Stimulated activated CD8-positive, alpha-beta memory T cell treated with anti-CD3 and anti-CD28 coated beads, Interleukin-2, amount 100 ng/mL, for 48 hours (primary cell): ENCODE measurements at places on chromosomes 1 and 21.

- no peak for DNase-seq
Measured at GRCh38 chr1:112687361-112687760, 12.9 kb downstream of the MOV10 start.

DNA sequence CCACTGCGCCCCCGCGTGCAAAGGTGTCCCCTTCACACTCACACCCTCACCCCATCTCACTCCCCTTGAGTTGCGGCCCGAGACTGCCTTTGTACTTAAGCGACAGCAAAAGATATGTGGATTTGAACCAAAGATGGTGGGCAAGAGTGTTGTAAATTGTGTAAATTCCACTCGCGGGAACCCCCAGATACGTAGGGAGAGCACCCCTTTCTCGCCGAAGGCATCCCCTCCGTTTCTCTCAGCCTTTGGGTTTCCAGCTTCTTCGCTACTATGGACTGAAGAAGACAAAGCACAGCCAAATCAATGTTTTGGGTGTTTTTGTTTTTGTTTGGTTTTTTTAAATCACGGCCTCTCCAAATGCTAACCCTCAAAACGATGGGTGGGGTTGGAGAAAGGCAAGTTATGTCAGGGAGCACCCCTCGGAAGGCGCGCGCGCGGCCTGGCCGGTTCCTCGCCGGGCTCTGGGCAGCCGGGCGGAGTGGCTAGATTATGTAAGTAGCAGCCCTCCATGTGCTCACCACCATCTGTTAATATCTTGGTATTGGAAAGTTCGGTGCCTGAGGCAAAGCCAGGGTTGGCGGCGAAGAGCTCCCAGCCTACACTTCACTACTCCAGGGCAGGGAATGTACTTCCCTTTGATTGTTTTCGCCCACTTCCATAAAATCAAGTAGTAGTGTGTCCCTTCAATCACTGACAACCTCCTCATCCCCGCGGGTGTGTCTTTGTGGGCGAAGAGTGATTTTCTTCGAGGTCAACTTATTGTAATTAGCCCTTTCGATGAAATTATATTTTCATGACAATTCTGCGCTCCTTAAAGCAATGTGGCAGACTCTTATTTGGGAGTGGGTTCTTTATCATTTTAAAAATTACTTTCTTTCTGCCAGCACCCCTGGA is 4.0 kb upstream of the PROX1 start:
- DNase-seq: no peak

DNA sequence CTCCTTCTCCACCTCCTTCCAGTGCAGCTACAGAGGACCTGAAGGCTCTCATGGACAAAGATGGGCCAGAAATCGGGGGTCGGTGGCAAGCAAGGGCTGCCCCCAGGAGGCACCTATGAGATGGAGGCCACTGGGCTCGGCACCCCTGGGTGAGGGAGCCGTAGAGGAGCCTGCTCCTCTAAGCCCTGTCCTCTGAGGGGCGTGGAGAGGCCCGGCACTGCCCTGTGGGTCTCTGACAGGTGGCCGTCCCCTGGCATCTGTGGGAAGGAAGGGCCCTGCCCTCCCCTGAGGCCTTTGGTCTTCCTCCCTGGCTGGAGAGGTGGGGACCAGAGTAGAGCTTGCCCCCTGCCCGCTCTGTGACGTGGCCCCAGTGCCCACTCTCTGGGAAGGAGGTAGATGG is 30.9 kb downstream of the PRDM16 start:
- no peak for DNase-seq

- DNase-seq: no peak
Measured at GRCh38 chr1:223827193-223827663, 18.5 kb downstream of the TP53BP2 start.

DNA sequence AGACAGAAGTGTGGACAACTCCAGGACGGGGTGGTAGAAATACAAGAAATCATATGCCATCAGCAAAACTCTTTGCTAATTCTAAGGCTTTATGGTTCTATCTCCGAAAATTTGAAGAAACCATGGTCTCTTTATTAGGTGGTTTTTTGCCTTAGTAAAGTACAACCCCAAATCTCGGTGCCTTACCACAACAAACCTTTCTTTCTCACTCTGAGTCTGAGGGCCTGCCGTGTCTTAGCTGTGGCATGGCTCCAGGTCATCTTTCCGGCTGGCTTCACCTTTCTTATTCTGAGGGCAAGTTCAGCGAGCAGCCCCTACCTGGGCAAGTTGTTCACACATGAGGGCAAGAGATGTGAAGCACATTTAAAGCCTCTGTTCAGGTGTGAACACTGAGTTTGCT is 280.6 kb downstream of the TTLL7 start:
- no peak for DNase-seq

DNA sequence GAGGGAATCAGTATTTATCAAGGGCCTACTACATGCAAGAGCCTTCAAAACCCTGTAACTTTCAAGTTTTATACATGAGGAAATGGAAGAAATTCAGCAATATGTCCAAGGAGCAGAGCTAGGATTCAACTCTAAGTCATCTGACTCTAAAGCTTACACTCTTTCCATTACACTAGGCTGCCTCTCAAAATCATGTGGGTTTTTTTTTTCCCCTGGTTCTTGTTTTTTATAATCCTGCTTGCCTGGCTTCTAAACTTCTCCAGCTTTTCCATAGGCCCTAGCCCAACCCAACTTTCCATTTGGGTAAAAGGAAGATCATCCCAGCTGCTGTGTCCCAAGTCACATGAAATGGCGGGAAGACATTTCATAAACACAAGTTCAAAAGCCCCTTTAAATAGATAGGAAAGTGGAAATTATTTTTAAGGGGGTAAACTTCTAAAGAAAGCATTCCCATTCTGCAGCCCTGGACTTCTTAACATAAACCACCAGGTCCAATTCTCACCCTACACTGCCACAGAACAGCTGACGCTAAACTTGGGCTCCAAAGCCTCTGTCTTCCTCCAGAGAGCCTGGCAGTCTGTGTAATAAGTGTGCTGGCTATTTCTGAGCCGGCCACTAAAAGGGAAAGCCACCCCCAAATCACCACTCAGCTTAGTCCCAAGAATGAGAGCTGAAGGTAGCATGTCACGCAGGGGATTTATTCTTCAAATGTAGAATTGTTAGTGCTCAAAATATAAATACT is 46.9 kb downstream of the ITPKB start:
- no peak for DNase-seq

DNA sequence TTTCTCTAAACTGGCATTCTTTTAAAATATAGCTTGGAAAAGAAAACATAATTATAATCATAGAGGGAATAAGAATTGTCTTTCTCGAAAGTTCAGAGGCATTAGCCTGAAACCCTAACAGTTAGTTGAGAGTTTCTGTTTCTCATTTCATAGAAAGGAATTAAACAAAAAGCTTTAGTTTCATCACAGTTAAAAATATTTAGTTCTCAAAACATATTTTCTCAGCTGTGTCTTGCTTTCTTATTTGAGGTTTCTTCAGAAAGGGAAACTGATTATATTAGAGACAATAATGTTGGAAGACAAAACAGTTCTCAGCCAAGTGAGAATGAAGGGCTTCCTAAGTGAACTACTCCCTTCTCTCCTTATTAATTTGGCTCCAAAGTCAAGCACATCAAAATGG is 75.4 kb upstream of the C1orf105 start:
- DNase-seq: no peak

DNA sequence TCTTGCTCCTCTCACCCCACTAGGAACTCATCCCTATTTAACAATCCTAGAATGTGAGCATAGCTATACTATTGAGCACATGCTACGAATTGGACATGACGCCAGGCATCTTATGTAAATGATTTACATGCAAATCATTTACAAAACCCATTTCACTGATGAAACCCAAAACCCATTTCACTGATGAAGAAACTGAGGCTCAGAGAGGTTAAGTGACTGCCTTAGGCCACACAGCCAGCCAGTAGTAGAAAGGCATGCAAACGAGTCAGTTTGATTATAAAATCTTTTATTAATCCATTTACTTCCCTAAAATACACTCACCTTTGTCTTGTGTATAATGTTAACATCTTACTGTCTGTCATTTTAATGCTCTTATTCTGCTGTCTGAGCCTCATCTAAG is 87.9 kb downstream of the PLXNA2 start:
- DNase-seq: no peak

- no peak for DNase-seq
Measured at GRCh38 chr1:14413819-14414490, 184.5 kb upstream of the KAZN start.

- no peak for DNase-seq
Measured at GRCh38 chr1:162903246-162903645, 42.3 kb upstream of the CCDC190 start.
